Activated T-cell treated with anti-CD3 and anti-CD28 coated beads, Interleukin-2, amount 50 U/mL, for 1 hour (primary cell): ENCODE measurements at places on chromosomes 1 and 21.
A peak's percentile ranks its signal among the peaks of the same experiment; 100 is the strongest.

DNA sequence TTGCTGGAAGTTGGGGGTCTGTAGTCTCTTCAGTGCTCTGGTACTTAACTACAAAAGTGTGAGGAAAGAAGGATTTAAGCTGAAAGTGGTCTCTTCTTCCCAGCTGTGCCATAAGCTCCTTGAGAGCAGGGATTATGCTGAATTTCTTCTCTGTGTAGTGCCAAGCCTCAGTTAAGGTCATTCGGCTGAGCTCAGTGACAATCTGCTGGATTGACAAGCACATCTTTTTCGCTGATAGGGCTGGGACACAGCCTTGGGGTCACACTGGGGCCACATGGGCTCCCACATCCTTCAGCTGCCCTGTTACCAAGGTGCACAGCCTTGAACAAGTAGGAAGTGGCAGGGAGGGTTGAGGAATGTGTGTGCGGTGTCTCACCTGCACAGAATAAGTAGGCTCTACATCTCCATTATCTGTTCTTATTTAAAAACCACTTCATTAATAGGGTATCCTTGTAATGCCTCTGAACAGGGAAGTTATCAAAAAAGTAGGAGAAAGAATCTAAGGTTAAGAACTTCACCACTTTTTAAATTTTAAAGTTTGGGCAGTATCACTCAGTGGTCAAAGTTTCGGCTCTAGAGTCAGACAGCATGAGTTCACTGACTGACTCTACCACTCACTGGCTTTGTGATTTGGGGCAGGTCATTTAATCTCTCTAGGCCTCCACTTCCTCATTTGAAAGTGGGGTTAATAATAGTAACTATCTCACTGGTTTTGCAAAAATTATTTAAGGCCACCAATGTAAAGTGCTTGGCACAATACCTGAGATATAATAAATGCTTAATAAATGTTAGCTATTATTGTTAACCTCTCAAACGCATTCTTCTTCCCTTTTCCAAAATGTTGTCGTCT, 10.3 kb downstream of the ZBTB40 start:
- DNase-seq: no peak

GRCh38 chr1:232454227-232454886, 175.6 kb downstream of the SIPA1L2 start:
- no peak for DNase-seq

DNA sequence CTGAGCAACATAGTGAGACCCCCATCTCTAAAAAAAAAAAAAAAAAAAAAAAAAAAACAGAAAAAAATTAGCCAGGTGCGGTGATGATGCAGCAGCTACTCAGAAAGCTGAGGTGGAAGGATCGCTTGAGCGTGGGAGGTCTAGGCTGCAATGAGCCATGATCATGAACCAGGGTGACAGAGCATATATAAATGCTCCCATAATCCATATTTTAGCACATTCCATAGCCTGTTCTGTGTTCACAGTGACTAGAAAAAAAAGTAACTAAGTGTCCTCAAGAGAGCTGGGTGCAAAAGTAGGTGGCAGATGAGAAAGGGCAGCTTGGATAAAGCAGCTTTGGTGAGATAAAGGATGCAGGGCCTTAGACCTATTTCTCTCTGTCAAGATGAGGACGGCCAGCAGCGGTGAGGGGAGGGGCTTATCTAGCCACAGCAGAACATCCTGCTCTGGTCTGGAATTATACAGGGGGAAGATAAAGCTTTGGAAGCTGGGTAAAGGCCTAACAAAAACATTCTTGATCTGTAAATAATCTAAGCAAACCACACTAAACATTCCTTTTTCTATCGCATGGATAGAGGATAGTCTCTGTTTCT, 205.3 kb downstream of the DAB1 start:
- no peak for DNase-seq

- DNase-seq: peak; percentile 56
Observed at GRCh38 chr1:155080312-155081228, 1.9 kb downstream of the EFNA3 start.
